ENCODE measurements at places on chromosomes 2 and 18. TPM values are rescaled to one million over a fixed set of nuclear protein-coding genes. Genes with fewer than 3 reads are reported as not detected.

- DNase-seq, result no peak
Measured at GRCh38 chr2:36369163-36369562, 13.6 kb downstream of the CRIM1 start.

HES6 gene
- total RNA-seq, result 3.2 TPM

DNA sequence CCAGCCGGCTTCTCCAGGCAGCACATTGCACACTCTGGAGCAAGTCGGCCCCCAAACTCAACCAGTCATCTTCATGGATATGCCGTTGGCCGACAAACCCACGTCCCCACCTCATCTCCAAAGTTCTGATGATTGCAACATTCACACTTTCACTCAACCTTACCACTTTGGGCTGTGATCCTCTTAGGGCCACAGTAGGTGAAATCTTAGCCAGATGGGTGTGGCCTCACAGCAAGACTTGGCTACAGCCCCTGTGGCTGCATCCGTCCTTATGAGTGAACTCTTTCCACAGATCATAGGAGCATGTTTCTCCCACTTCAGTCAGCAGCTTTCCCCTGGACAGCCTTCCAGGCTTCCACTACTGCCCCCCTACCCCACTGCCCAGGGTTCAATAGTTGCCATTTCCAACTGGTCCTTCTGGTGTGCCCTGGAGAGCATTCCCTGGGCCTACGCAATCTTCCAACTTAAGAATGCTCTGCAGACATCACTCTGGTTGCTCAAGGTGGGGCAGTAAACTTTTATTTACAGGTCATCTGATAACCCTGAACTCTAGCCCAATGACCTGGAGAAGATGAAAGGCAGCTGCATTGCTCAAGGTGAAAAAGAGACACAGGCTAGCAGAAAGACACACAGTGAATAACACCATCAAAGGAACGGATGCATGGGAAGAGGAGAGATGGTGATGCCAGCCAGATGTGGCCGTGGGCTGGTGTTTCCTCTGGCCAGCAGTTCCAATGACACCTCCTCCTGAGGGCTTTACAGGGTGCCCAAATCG lies 34.5 kb downstream of the ARL4C start:
- DNase-seq, result no peak

GRCh38 chr2:101364878-101365277 lies 22.4 kb downstream of the CREG2 start:
- no peak for DNase-seq

GRCh38 chr2:68387408-68388350 lies 22.6 kb downstream of the PLEK start:
- DNase-seq, result no peak

CERKL gene
- total RNA-seq, result not detected

BCL11A gene
- 7.2 TPM for total RNA-seq

BOLL gene
- total RNA-seq, result not detected

- no peak for DNase-seq
Measured at GRCh38 chr2:143771939-143772338, 642.7 kb downstream of the ARHGAP15 start.

Measured in foreskin keratinocyte (primary cell).